Kidney (tissue), 22 donors: ENCODE measurements at places on chromosomes 2 and 18.
A peak's percentile ranks its signal among the peaks of the same experiment; 100 is the strongest.

DNA sequence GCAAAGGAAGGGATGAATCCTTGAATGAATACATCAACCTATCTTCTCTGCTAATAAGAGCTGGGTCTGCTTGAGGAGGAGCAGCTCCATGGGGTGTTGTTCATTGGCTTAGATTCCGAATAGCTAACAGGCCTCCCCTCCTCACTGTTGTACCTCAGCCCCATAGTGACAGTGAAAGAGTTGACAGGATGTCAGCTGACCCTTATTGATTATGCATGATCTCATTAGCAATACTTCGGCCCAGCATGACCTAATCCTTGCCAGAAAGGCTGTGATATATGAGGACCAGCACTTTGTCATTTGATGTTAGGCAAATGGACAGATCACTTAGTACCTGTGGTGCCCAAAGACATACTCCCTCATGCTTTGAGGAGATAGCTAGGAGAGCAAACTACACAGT lies 1333.7 kb upstream of the CELF4 start:
- DNase-seq, result no peak

GRCh38 chr2:126986631-126987187 lies 88.0 kb downstream of the TEX51 start:
- DNase-seq, result no peak

- no peak for DNase-seq
Measured at GRCh38 chr2:44103639-44104038, 65.0 kb upstream of the PPM1B start.

DNA sequence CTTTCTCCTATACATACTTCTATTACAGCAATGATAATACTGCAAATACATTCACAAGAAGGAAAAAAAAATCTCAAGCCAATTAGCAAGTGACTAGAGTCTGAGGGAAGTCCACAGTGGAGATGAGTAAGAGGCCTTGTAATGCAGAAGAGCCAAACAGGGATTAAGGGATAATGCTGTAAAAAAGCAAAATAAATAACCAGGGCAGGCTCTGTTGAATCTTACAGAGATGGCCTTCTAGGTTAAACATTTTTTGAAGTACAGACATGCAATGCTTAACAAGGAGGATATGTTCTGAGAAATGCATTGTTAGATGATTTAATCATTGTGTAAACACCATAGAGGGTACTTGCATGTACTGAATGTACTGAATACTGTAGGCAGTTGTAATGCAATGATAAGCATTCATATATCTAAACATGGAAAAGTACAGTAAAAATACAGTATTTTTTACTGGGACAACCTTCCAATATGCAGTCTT lies 122.1 kb upstream of the RMDN2 start:
- DNase-seq, result no peak

DNA sequence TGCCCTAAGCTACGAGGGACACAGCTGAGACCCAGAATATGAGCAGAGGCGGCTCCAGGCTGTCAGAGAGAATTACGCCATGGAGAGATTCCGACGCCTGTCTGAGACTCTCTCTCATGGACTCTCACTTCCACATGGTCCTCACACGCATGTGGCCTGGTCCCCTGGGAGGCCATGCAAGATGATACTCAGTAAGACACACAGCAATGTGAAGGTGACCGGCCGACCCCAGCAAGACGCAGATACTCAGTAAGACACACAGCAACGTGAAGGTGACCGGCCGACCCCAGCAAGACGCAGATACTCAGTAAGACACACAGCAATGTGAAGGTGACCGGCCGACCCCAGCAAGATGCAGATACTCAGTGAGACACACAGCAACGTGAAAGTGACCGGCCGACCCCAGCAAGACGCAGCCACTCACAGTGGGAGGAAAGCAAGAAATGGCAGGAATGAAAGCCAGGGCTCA lies 400.8 kb upstream of the MYT1L start:
- no peak for DNase-seq

- DNase-seq, result peak; percentile 30
Measured at GRCh38 chr18:43130716-43131260, 15.3 kb upstream of the RIT2 start.

DNA sequence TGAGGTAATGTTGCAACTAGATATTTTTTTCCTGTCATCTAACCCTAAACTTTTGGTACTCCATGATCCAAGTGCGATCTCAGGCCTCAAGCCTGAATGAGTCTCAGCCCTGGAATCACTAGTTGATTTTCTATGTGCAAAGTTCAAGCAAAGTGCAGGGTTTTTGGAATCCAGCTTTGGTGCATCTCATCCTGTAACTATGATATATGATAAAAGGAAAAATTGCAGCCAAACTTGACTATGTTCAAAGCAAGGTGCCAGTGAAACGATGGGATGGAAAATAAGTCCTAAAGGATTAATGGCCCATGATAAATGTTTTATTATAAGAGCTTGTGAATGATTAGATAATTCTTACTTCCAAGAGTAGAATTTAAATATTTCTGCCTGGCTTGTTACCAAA lies 78.9 kb upstream of the NT5C1B start:
- DNase-seq, result no peak

DNA sequence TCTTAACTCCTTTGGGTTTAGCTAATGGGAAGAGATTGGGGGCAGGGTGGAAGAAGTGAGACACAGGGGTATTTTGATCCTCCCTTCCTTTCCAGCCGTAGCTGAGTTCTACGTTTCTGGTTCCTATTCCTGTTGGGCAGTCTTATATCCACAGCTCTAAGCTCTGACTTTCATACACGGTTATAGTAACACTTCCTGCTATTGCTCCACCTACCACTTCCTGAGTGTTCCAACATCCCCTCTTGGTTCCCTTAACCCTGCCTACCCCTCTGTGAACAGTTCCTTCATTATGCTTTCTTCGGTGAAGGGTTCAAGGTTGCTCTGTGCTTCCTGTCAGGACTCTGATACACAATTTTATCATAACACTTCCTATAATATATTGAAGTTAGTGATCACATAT lies 205.1 kb downstream of the DNAH7 start:
- no peak for DNase-seq

DNA sequence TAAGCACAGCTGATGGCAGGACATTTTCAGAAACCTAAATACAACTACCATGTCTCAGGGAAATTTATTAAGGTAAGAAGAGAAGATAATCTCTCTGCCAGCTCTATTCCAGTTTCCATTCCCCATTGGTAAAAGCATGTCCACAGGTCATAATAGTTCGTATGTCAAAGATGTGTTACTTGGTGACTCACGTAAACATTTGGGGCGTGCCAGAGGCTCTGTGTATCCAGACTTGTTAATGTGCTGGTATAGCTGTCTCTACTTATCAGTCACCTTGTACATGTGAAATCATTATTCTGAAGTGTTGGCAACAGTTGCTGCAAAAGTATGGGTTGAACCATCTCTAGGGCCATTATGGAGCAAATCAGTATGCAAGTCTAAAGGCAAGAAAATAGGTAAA lies 1345.1 kb downstream of the SUCLG1 start:
- DNase-seq, result no peak

GRCh38 chr18:55576001-55576400 lies 12.0 kb downstream of the TCF4 start:
- DNase-seq, result no peak

- DNase-seq, result peak; percentile 94
Measured at GRCh38 chr2:158953926-158954763, 14.3 kb upstream of the TANC1 start.

DNA sequence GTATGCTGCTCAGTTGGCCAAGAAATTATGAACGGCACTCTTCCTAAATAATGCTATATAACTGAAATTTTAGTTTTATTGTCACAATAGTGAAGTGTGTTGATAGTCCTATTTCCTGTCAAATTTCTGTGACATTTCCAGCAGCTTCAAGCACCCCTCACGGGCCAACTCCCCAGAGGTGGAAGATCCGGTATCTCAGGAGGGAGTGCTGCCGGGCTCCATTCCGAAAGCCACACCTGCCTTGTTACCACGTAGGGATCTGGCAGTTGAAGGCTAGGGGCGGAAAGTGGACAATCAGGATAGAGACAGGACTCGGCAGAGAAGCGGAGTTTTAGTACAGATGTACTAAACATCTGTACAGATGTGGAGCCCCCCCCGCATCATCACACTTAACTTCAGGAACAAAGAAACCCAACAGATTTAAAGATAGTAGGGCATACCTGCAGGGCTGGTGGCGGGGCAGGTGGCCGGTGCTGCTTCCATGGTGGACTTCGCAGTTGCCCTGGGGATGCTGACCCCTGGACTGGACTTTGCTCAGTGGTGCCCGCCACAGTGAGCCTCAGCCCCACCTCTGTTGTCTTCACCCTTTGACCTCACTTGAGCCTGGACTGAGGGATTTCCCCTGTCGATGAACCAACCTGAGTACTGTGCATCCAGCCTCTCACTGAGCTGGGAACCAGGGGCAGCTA lies 22.3 kb downstream of the ASAP2 start:
- DNase-seq, result peak; percentile 15

DNA sequence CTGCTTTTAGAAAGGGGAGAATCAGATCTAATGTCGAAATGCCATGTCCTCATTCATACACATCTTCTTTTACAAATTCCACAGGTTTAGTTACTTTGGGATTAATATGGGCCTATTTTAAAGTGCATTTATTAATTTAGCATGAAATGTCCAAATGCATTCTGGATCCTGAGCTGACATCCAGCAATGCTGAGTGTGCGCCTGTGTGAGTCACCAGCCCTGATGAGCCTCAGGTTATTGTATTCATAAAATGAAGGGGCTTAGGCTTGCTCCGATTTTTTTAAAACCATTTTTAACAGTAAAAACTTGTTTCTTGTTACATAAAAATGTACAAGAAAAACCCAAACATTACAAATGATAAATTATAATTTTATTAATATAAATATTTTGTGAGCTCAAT lies 94.1 kb downstream of the SH3YL1 start:
- DNase-seq, result no peak

- DNase-seq, result no peak
Measured at GRCh38 chr2:170743530-170744239, 26.5 kb upstream of the ERICH2 start.

- DNase-seq, result no peak
Measured at GRCh38 chr2:224894356-224894755, 147.9 kb downstream of the DOCK10 start.

DNA sequence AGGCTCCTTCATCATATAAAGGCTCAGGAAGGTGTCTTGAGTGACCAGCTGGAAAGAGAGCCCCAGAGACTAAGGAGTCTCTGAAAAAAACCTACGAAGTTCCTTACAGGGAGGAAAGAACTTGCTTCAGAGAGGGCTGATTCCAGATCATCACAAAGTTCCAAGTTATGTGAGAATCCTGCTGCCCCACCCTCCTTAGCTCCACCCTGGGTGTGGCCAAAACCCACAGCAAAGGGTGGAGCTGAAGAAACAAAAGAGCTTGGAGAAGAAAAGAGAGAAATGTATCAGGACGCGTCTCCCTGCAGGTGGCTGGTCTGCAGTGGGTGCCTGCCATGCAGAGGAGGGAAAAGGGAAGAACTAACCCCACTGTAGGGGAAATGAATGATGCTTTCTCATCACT lies 32.8 kb upstream of the ZNF396 start:
- DNase-seq, result no peak

GRCh38 chr2:203713381-203713780 lies 6.9 kb downstream of the CD28 start:
- no peak for DNase-seq

DNA sequence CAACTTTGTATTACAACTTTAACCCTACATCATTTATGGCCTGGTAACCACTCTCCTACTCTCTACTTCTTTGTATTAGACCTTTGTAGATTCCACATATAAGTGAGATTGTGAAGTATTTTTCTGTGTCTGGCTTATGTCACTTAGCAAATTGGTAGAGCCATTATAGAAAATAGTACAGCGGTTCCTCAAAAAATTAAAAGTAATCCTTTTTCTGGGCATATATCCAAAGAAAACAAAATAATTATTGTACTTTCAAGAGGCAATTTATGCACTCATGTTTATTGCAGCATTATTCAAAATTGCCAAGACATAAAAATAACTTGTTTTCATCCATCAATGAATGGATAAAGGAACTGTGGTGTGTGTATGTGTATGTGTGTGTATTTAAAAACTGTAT lies 537.5 kb upstream of the FSIP2 start:
- peak; percentile 5 for DNase-seq

GRCh38 chr2:76387294-76387693 lies 676.6 kb upstream of the GCFC2 start:
- DNase-seq, result no peak

- peak; percentile 74 for DNase-seq
Measured at GRCh38 chr18:79496978-79497637, 101.4 kb downstream of the NFATC1 start.

- DNase-seq, result no peak
Measured at GRCh38 chr18:36329684-36330434, 32.3 kb downstream of the FHOD3 start.

- no peak for DNase-seq
Measured at GRCh38 chr2:233456934-233457333, 102.6 kb downstream of the DGKD start.

GRCh38 chr18:62717925-62718800 lies 2.8 kb downstream of the PHLPP1 start:
- no peak for DNase-seq

GRCh38 chr2:70855667-70856066 lies 20.1 kb upstream of the CD207 start:
- no peak for DNase-seq

DNA sequence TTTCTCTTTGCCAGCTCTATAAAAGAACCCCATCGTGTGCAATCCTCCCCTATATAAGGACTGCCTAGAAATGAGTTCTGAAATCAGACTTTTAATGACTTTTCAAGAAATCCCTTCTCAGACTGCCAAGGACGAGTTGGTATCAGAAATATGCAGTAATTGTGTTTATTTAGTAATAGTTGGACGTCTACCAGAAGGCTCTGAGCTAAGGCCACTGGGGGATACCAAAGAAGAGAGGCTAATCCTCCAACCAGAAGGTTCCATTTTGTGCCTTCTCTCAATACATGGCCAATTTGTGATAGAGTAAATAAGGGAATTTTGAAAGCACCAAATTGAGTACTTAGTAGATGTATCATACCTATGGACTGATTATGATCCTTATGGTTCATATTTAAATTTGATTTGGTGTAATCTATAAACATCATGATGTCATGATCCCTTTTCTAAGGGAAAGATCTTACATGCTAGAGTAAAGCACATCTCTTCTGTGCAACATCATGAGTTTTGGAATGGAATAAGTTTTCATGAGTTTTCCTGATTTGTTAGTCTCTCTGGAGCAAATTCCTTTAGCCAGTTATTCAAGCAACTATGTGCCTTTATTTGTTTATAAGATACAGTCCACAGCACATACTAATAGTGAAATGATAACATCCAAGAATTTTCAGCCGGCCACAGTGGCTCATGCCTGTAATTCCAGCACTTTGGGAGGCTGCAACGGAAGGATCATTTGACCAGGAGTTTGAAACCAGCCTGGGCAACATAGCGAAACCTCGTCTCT lies 82.2 kb upstream of the LTBP1 start:
- no peak for DNase-seq
